ENCODE measurements at places on chromosomes 2 and 18.

GRCh38 chr2:47888581-47889280 lies 17.6 kb downstream of the FBXO11 start:
- no peak for DNase-seq

DNA sequence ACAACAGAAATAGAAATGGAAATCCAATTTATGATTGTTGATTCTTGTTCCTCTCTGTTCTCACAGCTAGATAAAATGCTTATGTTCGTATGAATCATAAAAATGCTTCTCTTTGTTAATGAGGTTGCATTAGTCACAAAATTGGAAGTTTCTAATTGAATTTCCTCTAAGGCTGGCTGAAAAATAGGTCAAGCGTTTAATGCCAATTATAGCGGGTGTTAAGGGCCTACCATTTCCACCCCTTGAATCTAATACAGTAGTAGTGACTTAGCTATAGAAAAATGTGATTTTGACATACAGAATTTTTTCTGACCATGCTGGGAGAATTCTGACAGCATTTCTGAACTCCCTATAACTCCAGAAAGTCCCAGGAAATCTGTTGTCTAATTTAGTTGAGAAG lies 107.1 kb downstream of the TTN start:
- DNase-seq: no peak

- DNase-seq: no peak
Observed at GRCh38 chr2:26599387-26599786, 41.8 kb downstream of the CIB4 start.

DNA sequence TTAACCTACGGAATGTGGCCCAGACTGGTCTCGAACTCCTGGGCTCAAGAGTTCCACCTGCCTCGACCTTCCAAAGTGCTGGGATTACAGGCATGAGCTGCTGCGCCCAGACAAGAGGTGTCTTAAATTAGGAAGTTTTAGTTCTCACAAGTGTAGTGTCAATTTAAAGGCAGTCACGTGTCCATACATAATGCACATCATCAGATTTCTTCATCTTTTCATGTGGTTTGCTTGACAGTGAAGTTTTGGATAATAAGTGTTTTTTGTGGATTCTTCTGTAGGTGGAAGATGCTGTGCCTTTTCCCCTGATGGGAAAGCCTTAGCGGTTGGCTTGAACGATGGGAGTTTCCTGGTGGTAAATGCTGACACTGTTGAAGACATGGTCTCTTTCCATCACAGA lies 147.5 kb downstream of the RTN4 start:
- no peak for DNase-seq

DNA sequence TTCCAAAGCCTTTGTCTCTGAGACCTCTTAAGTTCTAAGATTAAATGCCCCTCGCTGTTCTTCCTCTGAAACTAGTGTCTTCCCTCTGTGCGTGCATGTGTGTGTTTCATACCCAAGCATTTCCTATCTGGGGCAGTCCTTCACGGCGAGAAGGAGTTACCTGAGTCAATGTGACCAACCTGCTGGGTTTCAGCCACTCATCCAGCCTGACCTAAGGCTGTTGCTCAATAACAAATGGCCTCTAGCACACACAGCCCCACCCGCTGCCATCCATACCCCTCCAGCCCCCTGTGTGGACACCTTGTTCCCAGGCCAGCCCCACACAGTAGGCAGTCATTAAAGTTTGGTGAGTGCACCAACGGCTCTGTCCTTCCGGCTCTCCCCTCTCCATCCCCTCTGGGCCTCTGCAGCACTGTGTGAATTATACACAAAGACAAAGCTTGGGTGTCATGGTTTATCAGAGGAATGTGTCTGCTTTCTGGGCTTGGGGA lies 53.8 kb upstream of the FOSL2 start:
- no peak for DNase-seq

DNA sequence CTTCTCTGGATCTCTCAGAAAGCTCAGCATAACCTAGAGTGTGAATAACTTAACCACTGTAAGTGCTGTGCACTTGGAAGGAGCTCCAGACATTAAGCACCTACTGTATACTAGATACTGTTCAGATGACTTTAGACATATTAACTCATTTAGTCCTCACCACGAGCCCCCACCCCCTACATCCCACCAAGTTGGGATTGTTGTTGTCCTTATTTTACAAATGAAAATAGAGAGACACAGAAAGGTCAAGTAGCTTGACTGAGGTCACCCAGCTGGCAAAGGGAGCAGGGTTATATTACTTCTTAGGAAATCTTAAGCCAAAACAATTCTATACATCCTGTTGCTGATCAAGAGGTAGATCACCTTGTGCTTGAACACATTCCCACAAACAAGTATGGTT lies 234.2 kb upstream of the SMAD2 start:
- DNase-seq: no peak

DNA sequence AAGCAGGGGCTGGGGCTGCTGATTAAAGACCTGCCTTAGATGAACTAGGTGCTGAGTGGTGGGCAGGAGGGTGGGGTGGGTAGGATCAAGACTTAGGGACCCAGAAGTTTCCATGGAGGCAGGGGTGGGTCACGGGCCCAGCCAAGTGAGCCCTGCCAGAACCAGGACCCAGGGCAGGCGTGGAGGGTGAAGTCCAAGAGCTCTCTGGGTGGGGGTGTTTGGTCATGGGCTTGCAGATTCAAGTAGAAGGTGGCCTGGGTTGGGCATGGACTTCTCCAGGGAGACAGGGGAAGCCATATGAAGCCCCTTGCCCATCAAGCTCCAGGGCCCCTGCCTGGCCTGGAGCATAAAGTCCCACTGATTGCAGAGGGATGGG lies 168.8 kb downstream of the SMAD7 start:
- no peak for DNase-seq

- DNase-seq: no peak
Observed at GRCh38 chr18:24987303-24988252, 364.4 kb downstream of the ZNF521 start.

DNA sequence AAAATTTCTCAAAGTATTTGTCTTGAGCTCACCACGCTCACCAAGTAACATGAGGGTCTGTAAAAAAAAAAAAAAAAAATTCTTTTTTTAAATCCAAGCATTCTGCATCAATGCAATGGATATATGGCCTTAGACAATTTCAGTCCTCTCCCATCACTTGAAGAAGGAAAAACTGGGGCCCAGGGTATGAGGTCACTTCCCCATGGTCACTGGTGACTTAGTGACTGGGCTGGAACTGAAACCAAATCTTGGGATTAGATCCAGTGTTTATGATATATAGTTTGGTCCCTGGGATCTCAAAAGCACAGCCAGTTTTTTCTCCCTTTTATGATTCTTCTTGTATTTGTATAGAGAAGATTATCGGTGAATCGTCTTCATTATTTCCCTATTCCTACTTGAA lies 477.9 kb upstream of the TNP1 start:
- no peak for DNase-seq

DNA sequence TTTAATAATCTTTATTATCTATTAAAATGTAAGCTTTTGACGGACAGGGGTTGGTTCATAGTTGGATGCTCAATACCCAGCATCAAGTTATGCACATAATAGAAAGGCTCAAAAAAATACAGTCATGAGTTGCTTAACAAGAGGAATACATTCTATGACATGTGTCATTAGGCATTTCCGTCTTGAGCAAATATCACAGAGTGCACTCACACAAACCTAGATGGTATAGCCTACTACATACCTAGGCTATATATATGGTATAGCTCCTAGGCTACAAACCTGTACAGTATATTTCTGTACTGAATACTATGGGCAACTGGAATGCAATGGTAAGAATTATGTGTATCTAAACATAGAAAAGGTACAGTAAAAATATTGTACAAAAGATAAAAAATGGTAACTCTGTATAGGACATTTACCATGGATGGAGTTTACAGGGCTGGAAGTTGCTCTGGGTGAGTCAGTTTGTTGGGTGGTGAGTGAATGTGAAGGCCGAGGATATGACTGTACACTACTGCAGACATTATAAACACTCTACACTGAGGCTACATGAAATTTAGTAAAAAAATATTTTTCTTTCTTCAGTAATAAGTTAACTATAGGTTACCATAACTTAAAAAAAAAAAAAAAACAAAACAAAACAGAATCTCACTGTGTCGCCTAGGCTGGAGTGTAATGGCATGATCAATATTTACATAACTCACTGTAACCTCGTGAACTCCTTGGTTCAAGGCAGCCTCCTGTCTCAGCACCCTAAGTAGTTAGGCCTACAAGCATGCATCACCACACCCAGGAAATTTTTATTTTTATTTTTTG lies 201.2 kb downstream of the NBAS start:
- no peak for DNase-seq

DNA sequence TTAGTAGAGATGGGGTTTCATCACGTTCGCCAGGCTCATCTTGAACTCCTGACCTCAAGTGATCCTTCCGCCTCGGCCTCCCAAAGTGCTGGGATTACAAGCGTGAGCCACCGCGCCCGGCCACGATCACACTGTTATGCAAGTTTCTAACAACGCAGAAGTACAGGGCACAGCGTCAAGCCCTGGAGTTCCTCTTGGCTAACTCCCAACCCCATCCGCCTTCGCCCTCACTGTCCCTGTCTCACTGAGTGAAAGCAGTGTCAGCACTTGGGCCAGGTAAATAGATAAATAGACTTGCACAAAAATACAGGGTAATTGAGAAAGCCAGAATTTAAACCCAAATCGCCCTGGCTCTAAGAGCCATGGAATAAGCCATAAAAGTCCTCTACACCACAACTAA lies 111.7 kb downstream of the ACVR1 start:
- DNase-seq: no peak

DNA sequence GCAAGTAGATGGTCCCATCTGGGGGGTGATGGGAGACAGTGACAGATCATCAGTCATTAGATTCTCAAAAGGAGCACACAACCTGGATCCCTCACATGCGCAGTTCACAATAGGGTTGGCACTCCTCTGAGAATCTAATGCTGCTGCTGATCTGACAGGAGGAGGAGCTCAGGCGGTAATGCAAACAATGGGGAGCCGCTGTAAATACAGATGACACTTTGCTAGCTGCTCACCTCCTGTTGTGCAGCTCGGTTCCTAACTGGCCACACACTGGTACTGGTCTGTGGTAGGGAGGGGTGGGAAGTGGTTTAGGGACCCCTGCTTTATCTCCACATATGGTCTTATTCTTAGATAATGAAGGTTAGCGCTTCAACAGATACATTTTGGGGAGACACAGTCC lies 506.6 kb downstream of the PLCL1 start:
- DNase-seq: no peak

DNA sequence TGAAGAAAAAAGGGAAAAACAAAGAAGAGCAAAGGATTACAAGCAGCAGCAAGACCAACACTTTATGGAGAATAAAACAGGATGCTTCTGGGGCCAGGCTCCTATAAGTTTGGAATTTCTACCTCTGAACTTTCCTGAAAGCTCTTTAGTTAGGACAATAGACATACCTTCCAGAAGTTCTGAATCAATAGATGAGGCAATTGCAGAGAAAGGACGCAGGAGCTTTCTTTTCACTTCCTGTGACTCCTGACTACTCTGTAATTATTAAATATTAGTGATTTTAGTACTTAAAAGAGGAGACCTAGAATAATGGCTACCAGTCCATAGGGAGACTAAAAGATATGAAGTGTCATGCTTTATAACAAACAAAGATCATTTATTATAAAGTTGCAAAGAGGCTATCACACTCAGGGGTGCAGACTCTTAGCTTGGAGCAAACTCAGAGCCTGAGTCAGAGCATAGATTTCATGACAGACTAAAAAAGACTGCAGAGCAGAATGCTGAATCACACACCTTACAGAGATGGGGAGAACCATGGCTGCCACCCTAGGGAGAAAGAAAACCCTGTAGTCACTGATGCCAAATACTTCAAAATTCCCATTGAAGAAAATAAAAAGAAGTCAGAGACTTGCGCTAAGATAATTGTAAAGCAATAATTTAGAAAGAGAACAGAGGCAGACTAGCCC lies 52.5 kb upstream of the FAM136A start:
- DNase-seq: no peak

GRCh38 chr2:96092573-96092877 lies 23.8 kb downstream of the ADRA2B start:
- DNase-seq: no peak

DNA sequence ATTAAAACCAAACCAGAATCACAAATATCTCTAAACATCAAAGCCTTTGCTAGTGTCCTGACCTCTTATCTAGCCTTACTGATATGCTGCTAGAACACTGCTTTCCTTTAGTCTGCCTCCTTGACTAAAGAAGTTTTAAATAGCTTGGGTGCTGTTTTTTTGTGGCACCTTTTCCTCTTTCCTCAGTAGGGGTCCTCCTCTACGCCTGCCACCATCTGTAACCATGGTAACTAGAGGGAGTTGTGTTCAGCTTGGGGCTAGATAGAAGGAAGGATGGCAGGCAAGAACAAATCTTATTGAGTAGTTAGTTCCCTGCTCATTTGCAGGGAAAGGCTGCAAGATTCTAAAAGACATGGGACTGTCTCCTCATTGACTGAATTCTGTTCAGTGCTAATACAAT lies 86.0 kb downstream of the TAF4B start:
- DNase-seq: no peak

All from coronary artery (tissue), 2 donors.